ENCODE measurements at places on chromosomes 11 and 22. TPM values are rescaled to one million over a fixed set of nuclear protein-coding genes. Genes with fewer than 3 reads are reported as not detected.

GRCh38 chr11:68168694-68169093 is 44.4 kb downstream of the KMT5B start:
- H3K4me3 ChIP-seq, result no peak overlapping the region
- H3K36me3 ChIP-seq, result peaks cover 35% of the 10 kb centered on the region
- no peak for DNase-seq
- no peak overlapping the region for H3K27ac ChIP-seq

DNA sequence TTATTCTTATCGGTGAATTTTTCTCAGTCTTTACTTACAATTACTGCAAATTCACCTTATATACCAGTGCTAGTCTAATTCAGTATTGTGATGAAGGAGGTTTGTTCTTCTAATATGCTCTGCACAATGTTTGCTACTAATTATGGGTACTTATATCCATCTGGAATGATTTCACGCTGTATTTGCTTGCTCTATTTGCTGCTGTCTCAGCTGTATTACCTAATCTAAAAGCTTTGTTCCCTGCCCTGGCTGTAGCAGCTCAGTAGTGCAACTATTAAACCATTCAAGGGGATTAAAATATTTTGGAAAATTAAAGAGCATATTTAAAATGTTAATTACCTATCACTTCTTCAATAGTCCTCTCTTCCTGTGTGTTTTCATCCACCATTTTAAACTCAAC is 375.3 kb downstream of the LUZP2 start:
- DNase-seq, result no peak
- no peaks in the 10 kb centered on the region for H3K27me3 ChIP-seq
- no peak overlapping the region for H3K27ac ChIP-seq
- no peaks in the 10 kb centered on the region for H3K36me3 ChIP-seq
- H3K4me1 ChIP-seq, result no peaks in the 10 kb centered on the region

DNA sequence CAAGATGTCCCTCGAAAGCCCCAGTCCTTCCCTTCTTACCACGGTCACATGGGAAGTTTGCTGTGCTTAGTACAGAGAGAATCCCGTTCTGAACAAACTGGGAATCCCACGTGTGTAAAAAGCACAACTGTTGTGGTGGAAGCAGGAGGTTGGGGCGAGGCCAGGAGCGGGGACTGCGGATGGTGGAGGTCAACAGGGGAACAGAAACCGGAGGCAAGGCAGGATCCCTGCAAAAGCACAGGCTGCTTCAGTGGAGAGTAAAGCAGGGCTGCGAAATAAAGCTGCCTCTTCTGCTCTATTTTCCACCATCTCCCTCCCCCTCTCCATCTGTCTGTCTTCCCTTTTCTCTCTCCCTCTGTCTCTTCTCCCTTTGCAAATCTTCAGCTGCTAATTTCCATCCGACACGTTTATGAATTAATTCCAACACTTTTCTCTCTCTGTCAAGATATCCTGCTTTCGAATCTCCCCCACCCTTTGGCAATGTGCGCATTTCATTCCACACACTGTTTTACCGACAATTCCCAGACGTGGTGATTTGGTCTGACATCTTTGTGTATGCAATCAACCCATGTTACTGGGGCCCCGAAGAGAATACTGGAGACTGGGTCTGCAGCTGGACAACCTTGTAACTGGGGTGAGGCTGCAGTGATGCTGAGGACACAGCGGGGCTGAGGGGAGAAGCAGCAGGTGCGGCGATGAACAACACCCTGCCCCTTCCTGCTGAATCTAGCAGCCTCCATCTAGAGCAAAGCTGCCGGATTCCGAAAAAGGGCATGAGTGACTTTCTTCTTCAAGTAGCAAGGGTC is 571.8 kb downstream of the OPCML start:
- DNase-seq, result no peak
- H3K27me3 ChIP-seq, result no peaks in the 10 kb centered on the region
- H3K4me1 ChIP-seq, result no peaks in the 10 kb centered on the region

Gene MACROD1
- 16.2 TPM for total RNA-seq

DNA sequence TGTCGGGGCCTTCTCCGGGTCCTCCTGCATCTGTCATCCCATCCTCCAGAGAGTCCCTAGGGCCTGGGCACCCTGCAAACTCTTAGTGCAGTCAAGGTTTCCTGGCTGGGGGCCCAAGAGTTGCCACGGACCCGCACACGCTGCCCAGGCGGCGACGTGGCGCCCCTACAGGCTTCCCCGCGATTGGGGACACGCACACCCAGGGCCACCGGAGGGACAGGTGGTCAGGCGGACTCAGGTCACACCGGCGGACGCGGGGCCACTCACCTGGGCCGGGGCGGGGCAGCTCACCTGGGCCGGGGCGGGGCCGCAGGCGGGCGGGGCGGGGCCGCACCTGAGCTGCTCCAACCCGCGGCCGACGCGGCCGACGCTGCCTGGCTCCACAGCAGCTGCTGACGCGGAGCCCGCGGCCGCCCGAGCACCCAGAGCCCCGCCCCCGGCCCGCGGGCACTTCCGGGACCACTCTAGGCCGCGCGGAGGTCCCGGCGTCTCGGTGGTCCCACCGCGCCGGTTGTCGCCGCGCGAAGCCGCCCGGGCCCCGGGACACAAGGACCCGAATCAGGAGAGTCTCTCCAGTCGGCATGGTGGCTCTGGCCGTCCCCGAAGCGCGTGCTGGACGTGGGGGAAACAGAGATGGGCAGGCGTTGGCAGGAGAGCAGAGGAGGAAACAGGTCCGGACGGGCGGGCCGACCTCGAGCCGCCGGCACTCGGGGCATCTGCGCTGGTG is at the start of gene ZNF70:
ZNF70 (minus strand) TSS at position 399 of the 727 bp plus-strand sequence. CDS start 5,972 bp downstream, outside the sequence.
- peaks cover 10% of the 10 kb centered on the region for H3K4me1 ChIP-seq
- peak; percentile 60 for DNase-seq
- no peaks in the 10 kb centered on the region for H3K36me3 ChIP-seq
- no peaks in the 10 kb centered on the region for H3K27me3 ChIP-seq

GRCh38 chr22:43774318-43774915 is 37.7 kb downstream of the EFCAB6 start:
- no peaks in the 10 kb centered on the region for H3K36me3 ChIP-seq
- no peak overlapping the region for H3K27ac ChIP-seq
- no peaks in the 10 kb centered on the region for H3K4me1 ChIP-seq
- no peak for DNase-seq
- no peaks in the 10 kb centered on the region for H3K27me3 ChIP-seq

DNA sequence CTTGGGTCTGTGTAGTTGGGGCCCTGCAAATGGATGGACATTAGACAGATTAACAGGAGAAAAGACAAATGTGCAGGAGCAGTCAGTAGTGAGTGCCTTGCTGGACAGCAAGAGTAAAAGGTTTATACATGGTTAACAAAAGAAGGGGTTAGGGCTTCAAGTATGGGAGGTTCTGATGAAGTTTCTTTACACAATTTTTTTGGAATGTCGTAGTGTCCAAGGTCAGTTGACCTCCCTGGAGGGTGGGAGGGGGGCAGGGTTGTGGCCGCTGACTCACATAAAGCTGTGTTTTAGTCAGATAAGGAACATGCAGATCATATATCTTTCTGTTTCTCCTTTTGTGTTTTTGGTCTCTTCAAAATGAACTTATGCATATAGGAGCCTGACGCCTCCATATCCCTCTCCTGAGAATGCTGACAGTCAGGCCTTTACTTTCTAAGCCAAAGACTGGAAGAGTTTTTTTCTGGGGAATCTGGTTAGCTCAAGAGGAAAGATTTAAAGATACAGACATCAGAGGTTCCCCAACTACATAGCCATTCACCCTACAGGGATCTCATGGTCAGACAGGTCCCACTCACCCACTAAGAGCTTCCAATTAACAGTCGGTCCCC is 134.3 kb downstream of the NECTIN1 start:
- no peaks in the 10 kb centered on the region for H3K36me3 ChIP-seq
- no peak overlapping the region for H3K4me3 ChIP-seq
- DNase-seq, result peak; percentile 70

- H3K27ac ChIP-seq, result no peak overlapping the region
- peaks cover 10% of the 10 kb centered on the region for H3K27me3 ChIP-seq
- no peaks in the 10 kb centered on the region for H3K36me3 ChIP-seq
- no peak for DNase-seq
- no peak overlapping the region for H3K4me3 ChIP-seq
These were observed 72.4 kb upstream of the E2F8 start for GRCh38 chr11:19313140-19313539.

GRCh38 chr11:34864424-34864823 is 51.8 kb downstream of the APIP start:
- no peak overlapping the region for H3K27ac ChIP-seq
- H3K27me3 ChIP-seq, result peaks cover 4% of the 10 kb centered on the region
- H3K4me1 ChIP-seq, result no peaks in the 10 kb centered on the region
- H3K36me3 ChIP-seq, result no peaks in the 10 kb centered on the region

- H3K36me3 ChIP-seq, result peaks cover 13% of the 10 kb centered on the region
- peak overlapping the region; percentile 91 for H3K4me3 ChIP-seq
- peak overlapping the region; percentile 70 for H3K27ac ChIP-seq
- H3K27me3 ChIP-seq, result no peaks in the 10 kb centered on the region
- DNase-seq, result peak; percentile 34
These were observed 790 bp downstream of the RAB1B start for GRCh38 chr11:66268952-66269905.
